ENCODE measurements at places on chromosomes 12 and 14.

- DNase-seq: peak; percentile 69
Measured at GRCh38 chr12:47717443-47718193, 7.7 kb downstream of the ENDOU start.

DNA sequence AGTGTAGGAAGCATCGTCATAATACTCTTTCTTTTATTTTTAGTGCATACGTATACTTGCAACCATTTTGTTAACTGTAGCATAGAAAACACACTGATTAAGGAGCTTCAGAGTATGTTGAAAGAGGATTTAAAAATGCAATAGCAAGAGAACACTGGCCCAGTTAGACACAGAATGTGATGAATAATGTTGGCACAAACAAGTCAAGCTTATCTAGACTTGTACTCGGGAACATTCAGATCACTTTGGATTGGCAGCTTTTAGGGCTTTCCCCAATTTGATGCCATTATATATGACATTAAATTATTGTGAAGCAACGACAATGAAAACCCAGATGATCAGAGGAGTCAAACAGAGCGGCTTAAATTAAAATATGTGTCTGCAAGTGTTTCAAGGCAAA, 468.1 kb downstream of the PRKD1 start:
- no peak for DNase-seq

GRCh38 chr12:3189282-3189681, 112.1 kb downstream of the TSPAN9 start:
- DNase-seq: no peak

DNA sequence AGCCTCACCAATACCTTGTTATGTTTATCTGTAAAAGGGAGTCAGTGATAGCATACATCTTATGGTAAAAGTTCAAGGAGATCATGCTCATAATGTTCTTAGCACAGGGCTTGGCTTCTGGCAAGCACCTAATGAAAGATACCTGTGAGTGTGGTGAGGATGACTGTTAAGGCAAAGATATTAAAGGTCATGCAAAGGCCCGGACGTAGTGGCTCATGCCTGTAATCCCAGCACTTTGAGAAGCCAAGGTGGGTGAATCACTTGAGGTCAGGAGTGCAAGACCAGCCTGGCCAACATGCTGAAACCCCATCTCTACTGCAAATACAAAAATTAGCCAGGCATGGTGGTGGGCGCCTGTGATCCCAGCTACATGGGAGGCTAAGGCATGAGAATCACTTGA, 425.9 kb upstream of the TBX3 start:
- no peak for DNase-seq

- no peak for DNase-seq
Measured at GRCh38 chr14:98651037-98651436, 621.0 kb downstream of the BCL11B start.

DNA sequence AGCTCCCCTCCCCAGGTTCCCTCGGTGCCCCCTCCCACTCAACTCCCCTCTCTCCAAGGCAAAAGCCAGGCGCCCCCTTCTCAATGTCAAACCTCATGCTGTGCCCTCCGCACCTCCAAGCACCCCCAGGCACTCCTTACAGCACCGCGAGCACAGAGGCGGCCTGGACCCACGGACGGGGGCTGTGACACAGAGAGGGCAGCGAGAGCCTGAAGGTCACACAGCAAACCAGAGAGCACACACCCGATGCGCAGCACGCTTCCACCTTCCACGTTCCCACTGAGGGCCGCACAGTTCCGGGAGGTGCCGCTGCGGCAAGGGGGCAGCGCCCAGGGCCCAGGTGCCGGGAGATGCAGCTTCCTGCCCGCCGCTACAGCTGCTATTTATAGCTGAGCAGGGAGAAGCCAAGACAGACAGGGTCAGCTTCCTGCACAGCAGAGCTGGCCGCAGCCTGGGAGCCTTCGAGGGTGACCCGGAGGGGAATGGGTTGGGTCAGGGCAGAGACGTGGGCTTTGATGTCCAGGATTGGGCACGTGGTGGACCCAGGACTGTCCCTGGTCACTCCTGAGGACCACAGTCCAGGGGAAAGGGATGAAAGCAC, 12.9 kb downstream of the NCOR2 start:
- no peak for DNase-seq

DNA sequence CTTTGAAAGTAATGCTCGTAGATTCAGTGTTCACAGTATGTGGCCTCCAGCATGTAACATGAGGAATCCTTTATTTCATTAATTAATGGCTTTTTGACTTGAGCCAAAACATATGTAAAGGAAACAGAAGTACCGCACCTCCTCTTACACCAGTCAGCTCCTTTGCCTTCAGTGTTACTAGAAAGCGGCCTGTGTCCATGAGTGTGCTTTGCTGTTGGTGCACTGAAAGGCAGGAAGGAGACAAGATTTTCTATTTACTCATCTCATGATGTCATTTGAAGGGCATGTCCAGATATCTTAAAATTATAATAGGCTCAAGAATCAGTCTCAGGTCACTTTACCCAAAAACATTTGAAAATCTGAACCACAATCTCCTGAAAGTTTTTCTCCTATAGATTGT, 9.9 kb upstream of the CCT2 start:
- DNase-seq: no peak

DNA sequence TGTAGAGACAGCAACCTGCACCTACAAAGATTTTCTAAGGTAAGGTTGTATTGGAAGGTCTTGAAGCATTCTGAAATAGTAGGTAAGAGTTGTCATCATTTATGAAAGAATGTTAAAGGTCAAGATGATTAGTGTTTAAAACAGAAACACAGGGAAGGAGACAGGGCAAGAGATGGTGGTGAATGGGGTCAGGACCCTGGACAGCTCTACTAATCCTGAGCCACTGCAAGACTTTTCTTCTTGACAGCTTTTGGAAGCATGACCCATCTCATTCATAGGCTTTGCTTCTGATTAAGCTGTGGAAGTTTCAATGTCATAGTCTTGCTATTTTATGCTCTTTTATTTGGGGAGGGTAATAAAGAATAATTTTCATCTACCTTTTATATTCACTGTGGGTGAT, 75.5 kb upstream of the CAND1 start:
- DNase-seq: no peak
